ENCODE measurements at places on chromosomes 3 and 15.

DNA sequence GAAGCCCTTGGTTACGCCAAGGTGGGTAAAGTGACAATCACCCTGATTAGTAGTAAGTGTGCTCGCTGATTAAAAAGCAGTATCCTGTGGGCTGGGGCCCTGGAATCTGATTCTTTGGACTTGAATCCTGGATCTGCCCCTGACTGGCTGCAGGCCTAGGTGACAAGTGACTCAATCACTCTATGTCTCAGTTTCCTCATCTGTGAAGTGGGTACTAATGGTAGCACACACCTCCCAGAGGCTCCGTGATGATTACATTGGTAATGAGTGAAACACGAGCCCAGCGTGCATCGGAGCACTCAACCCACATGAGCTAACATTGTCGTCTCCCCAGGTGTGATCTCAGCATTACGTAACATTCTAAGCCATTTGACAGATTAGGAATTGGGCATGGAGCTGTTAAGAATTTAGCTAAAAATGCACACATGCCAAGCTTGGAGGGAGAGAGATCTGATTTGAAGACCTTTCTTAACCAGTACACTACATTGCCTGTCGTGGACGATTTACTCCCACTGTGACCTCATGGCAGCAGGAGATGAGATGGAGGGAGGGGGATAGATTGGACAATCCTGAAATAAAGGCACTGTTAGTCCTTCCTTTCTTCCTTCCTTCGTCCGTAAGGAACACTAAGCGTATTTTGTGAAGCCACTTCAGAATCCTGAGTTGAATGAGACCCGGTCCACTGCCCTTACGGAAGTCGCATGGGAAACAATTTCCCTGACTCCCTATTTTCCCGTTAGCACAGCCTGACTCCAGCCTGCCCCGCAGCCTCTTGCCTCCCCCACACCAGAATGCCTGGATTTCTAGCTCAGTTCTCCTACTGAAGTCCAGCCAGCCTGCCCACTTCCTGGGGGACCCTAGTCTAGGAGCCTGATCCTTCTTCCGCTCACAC lies 32.1 kb downstream of the MGLL start:
- DNase-seq = no peak

- DNase-seq = no peak
These were observed 18.4 kb downstream of the HDAC11 start for GRCh38 chr3:13498354-13499060.

DNA sequence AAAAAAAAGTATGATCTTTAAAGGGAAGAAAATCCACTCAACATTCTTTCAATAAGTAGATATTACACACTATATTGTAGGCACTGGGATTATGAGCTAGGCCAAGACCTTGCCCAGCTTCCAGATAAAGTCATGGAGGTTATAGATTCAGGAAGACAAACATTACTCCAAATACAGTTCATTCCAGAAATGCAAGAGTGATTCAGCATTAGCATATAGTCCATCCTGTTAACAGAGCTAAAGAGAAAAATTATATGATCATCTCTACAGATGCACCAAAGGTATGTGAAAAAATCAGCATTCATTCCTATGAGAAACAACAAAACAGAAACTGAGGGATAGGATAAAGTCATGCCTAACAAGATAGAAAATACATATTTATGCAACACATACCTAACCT lies 42.1 kb upstream of the NSMCE3 start:
- DNase-seq = no peak

DNA sequence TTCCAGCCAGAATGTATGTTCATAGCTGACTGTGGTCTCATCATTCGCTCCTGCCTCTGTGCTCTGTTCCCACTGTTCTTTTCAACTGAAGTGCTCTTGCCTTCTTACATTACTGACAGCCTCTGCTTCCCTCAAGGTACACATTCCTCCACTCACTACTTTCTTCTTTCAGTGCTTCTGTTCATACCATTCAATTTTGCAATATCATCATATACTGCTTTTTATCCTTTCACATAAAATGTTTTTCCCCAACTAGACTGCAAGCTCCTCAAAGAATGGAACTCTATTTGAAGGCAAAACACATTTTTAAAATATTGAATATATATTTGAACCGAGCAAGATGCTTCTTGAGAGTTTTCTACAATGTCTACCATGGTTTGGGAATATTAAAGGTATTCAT lies 291.1 kb downstream of the CTNNB1 start:
- no peak for DNase-seq

GRCh38 chr3:24110051-24110450 lies 165.0 kb downstream of the NR1D2 start:
- no peak for DNase-seq

DNA sequence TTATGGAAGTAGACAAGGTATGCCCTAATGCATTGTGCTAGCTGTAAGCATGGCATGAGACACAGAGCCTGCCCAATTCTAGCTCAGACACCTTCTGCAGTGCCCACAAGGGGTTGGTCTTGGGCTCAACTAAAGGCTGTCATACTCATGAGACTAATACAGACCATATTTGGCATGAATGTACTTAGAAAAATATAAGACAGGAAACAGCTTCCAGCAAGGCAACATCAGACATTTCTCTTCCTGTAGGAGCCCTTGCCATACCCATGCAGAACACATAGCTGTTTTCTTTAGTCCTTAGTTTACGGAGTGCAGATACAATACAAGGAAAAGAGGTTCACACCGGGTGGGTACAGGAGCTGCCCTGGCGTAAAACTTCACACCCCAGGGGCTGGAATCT lies 30.5 kb upstream of the NR1I2 start:
- no peak for DNase-seq

DNA sequence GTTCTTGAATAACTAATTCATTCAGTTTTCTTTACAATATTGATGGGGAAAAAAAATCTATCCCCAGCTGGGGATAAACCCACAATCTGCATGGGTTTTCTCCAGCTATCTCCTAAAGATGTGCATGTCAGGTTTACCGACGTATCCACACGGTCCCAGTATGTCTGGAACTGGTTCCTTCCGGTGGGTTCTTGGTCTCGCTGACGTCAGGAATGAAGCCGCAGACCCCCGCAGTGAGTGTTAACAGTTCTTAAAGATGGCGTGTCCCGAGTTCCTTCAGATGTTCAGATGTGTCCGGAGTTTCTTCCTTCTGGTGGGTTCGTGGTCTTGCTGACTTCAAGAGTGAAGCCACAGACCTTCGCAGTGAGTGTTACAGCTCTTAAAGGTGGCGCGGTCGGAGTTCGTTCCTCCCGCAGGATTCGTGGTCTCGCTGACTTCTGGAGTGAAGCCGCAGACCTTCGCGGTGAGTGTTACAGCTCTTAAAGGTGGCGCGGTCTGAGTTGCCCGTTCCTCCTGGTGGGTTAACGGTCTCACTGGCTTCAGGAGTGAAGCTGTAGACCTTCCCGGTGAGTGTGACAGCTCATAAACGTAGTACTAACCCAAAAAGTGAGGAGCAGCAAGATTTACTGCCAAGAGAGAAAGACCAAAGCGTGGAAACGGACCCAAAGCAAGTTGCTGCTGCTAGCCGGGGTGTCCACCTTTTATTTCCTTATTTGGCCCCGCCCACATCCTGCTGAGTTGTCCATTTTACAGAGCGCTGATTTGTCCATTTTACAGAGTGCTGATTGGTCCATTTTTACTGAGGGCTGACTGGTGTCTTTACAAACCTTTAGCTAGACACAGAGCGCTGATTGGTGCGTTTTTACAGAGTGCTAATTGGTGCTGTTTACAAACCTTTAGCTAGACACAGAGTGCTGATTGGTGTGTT lies 195.1 kb upstream of the NR2F2 start:
- no peak for DNase-seq

DNA sequence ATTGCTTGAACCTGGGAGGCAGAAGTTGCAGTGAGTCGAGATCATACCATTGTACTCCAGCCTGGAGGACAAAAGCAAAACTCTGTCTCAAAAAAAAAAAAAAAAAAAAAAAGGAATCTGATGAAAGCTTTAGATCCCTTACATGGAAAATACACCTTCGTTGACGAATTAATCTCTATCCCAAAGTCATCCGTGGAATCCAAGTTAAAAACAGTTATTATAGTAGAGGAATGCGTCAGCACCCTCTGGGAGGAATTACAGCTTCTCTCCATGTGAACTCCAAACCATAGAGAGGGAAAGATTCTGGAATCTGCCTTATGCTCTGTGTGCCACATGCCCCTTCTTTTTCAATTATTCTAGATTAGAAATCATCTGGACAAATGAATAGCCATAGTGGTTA lies 192.3 kb upstream of the C2CD4B start:
- no peak for DNase-seq

GRCh38 chr3:171744158-171744741 lies 66.0 kb downstream of the PLD1 start:
- DNase-seq = no peak

GRCh38 chr3:165279471-165279870 lies 83.3 kb upstream of the SLITRK3 start:
- DNase-seq = no peak

DNA sequence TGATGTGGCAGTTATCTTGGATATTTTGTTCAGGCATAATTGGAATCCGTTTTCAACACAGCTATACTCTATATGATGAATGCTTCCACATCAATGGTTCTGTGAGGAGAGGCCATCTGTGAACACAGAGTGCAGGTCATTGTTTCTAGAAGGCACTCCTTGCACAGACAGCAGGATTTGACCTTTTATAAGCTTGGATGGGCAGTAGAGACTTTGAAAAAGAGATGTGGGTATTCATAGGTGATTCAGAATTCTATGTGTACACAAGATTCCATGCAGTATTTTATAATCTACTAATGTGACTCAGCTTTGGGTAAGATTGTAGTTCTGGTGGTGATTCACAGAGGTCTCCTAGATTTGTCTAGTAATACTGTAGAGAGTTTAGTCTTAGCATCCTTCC lies 12.5 kb downstream of the ARPP21 start:
- DNase-seq = no peak

DNA sequence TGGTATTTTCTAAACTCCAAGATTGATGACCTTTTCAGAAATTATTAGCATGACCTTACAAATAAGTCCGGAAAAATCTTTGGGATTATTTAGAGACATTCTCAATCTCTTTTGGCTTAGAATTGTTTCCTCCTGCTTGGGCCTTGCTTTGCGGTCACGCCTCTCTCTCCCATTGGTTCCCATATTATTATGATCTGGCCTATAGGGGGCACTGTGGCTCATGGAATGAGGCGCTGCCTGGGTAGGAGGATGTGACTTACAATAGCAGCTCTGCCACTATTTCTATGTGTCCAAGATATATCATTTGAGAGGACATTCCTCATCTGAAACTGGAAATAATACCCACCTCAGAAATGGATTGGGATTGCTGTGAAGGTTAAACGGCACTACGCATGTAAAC lies 464.9 kb downstream of the MFSD1 start:
- no peak for DNase-seq

GRCh38 chr15:48631176-48631770 lies 14.2 kb downstream of the FBN1 start:
- DNase-seq = no peak

DNA sequence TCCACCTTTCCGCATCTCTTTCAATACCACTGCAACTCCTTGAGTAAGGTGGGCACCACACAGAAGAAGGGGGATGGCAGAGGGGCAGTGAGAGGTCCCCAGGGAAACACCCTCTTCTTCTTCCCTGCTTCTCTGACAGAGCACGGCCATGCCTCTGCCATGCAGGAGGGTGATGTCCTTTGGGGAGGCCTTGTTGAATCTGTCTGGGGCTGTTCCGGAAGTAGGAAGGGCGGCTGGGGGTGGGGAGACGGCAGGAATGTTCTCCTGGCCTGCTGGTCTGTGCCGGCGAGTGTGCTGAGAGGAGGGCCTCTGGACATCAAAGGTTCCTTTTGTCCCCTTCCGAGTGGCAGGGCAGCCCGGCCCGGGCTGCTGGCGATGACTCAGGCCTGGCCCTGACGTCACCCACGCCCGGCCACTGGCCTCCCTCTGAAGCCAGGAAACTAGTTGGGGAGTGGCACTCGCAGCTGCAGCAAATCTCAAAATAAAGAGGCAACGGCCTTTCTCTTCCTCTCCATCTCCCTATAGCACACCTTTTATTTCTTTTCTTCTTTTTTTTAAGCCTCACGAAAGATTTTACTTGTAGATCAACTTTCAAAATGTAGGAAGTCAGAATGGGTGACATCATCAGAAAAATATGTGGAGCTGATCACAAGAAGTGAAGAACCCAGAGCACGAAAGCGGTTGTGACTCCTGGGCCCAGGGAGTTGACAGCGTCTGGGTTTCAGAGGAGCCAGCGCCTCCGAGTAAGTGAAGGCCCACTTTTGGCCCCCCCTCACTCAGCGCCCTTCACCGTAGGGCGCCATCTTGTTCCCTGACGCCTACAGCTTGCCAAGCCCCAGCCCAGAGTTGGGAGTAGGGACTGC lies at the start of gene ZBTB38:
TSS of gene ZBTB38 (plus strand) at position 443 of the 863 bp plus-strand sequence. CDS start 73,885 bp downstream, outside the sequence.
- DNase-seq = no peak

- DNase-seq = no peak
These were observed 4.7 kb downstream of the FOXL2 start for GRCh38 chr3:138942271-138942670.

All from memory B cell (primary cell).